ENCODE measurements at places on chromosomes 1 and 21. TPM values are rescaled to one million over a fixed set of nuclear protein-coding genes. Genes with fewer than 3 reads are reported as not detected.

GRCh38 chr1:225449261-225449660 lies 21.4 kb upstream of the LBR start:
- DNase-seq: peak; percentile 52

- DNase-seq: no peak
These were observed 253.3 kb downstream of the FAM72C start for GRCh38 chr1:143718524-143718923.

GRCh38 chr1:232697187-232697822 lies 67.4 kb upstream of the SIPA1L2 start:
- no peak for DNase-seq

DNA sequence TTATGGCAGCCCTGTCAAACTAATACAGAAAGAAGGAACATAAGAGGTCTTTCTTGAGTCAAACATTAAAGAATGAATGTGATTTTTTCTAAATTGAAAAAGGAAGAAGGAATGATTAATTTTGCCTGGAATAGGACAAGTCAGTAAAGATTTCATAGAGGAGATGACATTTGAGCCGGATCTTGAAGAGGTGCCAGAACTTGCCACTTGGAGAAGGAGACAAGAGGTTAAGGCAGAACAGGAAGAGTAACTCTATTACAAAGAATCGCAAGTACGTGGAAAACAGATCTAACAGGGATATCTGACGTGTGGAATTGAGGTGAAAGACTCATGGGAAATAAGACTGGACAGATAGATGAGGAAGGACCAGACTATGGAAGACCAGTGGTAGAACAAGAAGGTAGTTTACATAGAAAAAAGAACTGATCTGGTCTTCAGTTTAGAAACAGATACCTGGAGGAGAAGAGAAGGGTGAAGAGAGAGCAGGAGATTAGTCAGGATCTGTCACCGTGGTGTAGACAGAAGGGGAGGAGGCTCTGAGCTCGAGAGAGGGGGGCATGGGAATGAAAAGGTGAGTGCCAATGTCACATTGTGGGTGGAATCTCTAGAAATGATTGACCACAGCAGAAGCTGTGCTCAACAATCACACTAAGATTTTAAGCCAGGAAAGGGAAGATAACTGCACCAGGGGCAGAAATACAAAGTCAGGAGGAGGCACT lies 32.5 kb downstream of the RHOU start:
- DNase-seq: no peak

- DNase-seq: no peak
These were observed 12.1 kb downstream of the HIPK1 start for GRCh38 chr1:113941245-113941559.

DNA sequence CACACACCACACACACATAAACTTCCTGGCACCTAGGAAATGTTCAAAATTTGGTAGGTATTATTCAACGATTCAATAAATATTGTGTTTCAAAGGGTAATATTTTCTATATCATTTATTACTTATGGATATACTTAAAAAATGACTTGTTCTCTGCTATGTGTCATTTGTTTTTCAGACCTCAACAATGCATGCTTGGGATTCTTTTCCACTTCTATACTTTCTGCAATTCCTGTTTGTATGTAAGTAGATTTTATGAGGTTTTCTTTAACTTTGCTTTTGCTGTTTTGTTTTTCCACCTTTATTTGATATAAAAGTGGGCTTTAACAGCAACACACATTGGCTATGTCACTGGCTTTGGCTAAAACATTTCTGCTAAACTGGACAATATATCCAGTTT lies 3.5 kb downstream of the CEP170 start:
- DNase-seq: no peak

DNA sequence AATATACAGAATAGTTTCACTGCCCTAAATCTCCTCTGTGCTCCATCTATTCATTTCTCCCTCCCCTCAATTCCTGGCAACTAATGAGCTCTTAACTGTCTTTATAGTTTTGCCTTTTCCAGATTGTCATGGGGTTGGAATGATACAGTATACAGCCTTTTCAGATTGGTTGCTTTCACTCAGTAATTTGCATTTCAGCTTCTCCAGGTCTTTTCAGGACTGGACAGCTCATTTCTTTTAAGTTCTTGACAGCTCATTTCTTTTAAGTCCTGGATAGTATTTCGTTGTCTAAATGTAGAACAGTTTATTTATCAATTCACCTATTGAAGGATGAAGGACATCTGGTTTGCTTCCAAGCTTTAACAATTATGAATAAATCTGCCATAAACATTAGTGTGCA lies 22.6 kb downstream of the KRTAP21-3 start:
- no peak for DNase-seq

GRCh38 chr1:21725748-21726392 lies 56.7 kb upstream of the RAP1GAP start:
- DNase-seq: no peak

DNA sequence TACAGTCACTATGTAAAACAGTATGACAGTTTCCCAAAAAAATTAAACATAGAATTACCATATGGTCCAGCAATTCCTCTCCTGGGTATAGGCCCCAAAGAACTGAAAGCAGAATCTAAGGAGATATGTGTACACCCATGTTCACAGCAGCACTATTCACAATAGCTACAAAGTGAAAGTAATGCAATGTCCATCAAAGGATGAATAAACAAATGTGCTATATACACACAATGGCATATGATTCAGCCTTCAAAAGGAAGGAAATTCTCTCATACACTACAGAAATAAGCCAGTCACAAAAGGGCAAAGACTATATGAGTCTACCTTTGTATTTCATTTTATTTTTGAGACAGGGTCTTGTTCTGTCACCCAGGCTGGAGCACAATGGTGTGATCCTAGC lies 120.4 kb downstream of the TOMM20 start:
- DNase-seq: no peak

- no peak for DNase-seq
These were observed 105.3 kb upstream of the DPT start for GRCh38 chr1:168834225-168834872.

DNA sequence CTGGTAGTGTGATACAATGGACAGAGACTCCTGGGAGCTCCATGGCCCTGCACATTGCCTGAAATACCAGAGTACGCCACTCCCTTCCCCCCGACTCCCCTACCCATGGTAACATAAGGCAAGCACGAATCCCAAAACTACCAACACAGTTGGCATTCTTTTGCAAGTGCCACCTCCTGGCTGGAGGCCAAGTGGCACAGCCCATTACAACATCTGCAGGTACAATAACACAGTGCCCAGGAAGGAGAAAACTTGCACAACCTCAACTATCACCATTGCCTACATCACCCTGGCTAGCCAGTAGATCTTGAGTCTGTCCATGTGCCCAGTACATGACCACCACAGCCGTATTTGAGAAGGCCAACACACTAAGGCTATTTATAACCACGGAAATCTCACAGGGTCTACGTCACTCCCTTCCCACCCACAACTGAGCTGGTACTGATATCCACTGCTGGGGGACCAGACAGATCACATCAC lies 11.7 kb downstream of the ADAMTS1 start:
- no peak for DNase-seq

DNA sequence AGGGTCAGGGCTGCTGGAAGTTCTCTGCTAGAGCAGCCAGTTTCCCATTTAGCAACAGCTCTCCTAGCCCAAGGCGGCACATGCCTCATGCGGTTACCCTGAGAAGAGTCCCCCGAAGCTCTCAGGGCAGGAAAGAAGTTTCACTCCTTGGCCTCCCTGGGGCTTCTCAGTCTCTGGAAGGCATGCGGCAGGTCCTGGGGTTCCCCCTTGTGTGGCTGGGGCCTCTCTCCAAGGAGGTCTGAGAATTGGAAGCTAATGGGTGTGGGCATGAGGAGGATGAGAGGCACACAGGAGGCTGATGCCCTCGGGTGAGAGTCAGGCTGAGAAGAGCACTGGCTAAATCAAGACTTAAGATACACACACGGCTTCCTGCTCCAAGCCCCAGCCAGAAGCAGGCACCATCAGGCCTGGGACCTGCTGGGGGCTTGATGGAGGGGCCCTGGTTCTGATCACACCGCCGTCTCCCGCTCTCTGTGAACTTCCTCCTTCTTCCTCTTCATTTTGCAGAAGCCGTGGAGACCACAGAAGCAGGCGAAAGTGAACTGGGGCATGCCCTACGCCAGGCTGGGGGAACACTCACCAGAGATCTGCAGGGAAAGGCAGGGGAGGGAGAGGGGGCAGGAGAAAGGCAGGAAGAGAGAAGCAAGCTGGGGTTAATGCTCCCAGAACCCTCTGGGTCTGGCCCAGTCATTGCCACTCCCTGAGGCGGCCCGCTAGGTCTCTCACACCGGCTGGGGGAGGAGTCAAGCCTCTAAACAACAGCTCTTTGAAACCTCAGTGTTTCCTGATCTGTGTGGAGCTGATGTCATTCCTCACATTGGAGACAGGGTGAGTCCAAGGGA lies 15.1 kb downstream of the BLACAT1 start:
- DNase-seq: peak; percentile 93

GRCh38 chr1:9717193-9718005 lies 65.9 kb downstream of the PIK3CD start:
- no peak for DNase-seq

GRCh38 chr1:95879498-95880050 lies 645.6 kb downstream of the RWDD3 start:
- DNase-seq: no peak

- DNase-seq: no peak
These were observed 58.1 kb upstream of the VTCN1 start for GRCh38 chr1:117268535-117269455.

The SPRR2D gene
- total RNA-seq: not detected

The OR2T35 gene
- total RNA-seq: not detected

The ALPL gene
- not detected for total RNA-seq

The FNDC10 gene
- 0.85 TPM for total RNA-seq

The GJA4 gene
- not detected for total RNA-seq

The SYCP1 gene
- total RNA-seq: not detected

The TUFT1 gene
- 4.1 TPM for total RNA-seq

The APOBEC4 gene
- not detected for total RNA-seq

The OR2M3 gene
- total RNA-seq: 0.04 TPM

The CD247 gene
- not detected for total RNA-seq

The HPCAL4 gene
- total RNA-seq: 0.74 TPM

Data from H4 (cell line).